ENCODE measurements at places on chromosomes 5 and 9.
A peak's percentile ranks its signal among the peaks of the same experiment; 100 is the strongest.

GRCh38 chr5:10741661-10742060 is 19.4 kb downstream of the DAP start:
- no peak for DNase-seq

- DNase-seq, result no peak
These were observed 27.9 kb upstream of the GLRX start for GRCh38 chr5:95850391-95850894.

- DNase-seq, result no peak
These were observed 5.5 kb upstream of the NINJ1 start for GRCh38 chr9:93139365-93140182.

DNA sequence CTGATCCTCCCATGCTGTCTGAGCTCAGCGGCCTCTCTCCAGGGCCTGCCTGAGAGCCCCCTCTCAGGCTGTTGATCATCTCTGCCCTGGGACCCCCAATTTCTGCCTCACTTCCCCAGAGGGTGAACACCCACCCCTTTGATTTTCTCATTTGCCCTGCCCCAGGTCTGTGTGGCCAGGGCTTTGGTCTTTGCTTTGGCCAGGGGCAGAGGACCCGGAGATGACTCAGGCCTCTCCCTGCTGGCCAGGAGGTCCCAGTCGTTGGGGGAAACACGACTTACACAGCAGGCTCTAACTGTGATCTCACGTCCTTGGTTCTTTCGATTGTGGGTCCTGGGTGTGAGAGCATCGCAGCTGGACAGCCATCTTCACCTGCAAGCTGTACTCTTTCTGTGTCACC is 1.1 kb upstream of the ADAMTS2 start:
- DNase-seq, result no peak

- no peak for DNase-seq
These were observed 800.6 kb upstream of the CDH6 start for GRCh38 chr5:30392897-30393296.

DNA sequence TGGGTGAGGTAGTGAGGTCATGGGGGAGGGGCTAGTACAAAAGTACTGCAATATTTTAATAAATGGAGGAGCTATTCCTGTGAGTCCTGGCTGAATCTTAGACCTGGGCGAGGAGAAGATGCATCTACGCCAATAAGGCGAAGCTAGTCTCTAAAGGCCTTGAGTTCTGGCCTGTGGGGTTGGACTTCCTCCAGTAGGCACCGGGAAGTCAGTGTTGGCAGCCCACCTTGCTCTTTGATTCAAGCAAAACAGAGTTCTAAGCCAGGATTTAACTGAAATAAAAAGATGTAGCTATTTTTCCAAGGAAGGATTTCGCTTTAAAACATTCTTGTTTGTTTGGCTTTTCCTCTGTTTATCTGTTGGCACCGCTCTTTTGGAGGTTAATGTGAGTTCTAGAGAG is 244.6 kb downstream of the KIF4B start:
- DNase-seq, result no peak

GRCh38 chr5:1467341-1468246 is 22.4 kb upstream of the SLC6A3 start:
- DNase-seq, result no peak

- DNase-seq, result no peak
These were observed 13.4 kb upstream of the CCDC112 start for GRCh38 chr5:115309751-115310370.

DNA sequence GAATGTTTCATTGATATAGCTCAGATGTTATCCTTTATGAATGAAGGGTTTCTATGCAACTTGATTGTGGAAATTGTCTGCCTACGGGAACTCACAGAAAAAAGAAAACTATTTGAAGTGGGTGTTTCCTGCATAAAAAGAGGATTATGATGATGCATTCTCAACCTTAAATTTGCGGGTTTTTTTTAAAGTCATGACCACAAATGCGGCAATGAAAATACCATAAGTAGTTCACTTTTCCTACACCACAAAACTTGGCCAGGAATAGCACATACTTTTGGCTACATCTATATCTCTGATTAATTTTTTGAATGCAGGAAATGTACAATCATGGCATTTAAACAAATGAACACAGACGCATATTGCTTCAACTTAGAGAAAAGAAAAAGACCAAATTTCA is 754.7 kb downstream of the DTWD2 start:
- no peak for DNase-seq

GRCh38 chr9:100441911-100442361 is 15.0 kb downstream of the MSANTD3 start:
- no peak for DNase-seq

GRCh38 chr5:51387884-51388275 is 4.6 kb downstream of the ISL1 start:
- DNase-seq, result peak; percentile 62

GRCh38 chr9:84331119-84331809 is 9.3 kb downstream of the SLC28A3 start:
- no peak for DNase-seq

- no peak for DNase-seq
These were observed 197.0 kb downstream of the SEC61B start for GRCh38 chr9:99419070-99419469.

DNA sequence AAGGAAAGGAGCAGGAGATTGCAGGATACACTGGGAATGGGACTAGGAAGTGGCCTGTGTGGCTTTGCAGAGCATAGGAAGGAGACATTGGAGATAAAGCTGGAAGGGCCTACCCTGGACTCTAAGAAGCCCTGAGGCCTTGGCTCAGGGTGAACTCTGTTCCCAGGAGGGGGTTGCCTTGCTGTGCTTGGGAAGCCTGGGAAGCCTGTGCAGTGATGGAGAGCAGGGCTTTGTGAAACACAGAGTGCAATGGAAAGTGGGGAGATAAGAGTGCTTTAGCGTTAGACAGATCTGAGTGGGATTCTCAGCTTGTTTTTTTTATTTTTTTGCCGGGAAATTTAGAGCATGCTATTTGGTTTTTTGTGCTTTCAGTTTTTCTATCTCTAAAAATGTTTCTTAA is 437.8 kb downstream of the KDM4C start:
- no peak for DNase-seq

- DNase-seq, result no peak
These were observed 103.2 kb upstream of the IL7R start for GRCh38 chr5:35753500-35753899.

DNA sequence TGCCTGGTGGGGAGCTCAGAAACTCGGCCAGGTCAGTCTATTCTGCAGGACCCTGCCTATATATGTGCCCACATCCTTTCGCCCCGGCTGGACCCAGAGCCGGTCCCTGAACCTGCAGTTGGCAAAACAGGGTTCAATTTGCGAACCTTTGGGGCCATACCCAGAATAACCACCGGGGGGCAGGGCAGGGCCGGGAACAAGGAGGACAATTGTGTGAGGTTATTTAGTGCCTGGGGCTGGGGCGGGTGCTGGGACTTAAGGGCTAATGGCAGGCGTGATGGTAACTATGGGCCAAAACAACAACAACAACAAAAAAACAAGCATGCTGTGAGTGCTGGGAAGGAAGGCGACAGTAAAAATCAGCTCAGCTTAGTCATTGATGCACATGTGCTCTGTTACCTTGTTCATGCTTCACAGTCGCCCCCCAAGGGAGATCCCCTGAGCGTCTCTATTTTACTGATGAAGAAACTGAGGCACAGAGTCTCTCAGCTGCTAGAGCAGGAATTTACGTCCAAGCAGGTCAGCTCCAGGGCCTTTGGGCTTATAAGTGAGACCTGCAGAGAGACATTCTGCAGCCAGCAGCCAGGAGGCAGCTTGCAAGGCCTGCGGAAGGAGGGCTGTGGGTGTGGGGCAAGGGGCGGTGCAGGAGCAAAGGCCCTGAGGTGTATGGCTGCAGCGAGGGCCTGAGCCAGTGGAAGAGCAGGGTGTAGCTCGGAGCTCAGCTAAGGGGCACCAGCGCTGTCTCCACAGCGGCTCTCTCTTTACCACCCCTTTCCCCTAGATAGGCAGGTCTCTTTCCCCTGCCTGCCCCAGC is 106.0 kb downstream of the PHF2 start:
- peak; percentile 21 for DNase-seq

DNA sequence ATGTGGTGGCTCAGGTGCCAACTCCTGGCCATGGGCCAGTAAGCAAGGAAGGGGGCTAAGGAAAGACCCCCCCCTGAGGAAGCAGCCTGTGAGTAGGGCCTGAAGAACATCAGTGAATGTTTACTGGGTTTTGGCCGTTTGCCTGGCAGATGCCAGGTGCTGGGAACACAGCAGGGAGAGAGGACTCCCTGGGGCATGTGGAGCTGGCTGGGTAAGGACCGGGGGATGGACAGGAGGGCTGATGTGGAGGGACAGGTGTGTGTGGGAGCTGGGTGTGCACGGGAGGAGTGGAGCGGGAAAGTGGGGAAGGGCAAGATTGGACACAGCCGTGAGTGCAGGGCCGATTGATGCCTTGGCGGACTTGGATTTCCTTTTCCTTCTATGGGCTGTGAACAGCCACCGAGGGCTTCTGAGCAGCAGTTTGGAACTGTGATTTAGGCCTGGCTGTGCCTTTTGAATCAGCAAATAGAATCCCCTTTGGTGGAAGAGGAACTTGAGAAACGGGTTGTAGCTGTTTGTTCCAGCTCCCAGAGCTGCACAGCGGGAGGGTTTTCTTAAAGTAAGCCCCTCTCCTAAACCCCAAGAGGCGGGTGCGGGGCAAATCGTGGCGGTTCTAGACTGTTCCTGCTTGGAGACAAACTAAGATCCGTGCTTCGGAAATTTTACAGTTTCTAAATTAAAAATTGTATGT is 3.1 kb downstream of the HMCN2 start:
- peak; percentile 95 for DNase-seq

DNA sequence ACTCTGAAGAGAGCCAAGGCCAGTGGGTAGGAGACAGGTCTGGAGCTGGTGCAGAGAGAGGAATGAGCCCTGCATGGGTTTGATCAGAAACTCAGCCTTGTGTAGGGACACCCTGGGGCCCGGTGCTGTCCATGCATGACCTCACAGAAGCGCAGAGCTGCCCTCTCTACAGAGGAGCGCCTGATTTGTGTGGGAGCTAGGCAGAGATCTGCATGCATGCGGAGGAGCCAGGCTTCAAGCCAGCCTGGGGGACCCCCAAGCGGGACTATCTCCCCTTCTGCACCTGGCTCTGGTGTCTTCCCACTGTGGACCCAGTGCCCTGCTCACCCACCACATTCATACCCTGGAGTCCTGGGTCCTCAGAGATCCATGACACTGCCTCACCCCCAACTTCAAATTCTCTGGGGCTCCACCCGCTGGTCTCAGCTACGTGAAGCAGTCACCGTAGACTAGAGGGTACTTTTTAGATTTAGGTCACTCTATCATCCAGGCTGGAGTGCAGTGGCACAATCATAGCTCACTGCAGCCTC is 2.6 kb upstream of the LCN2 start:
- DNase-seq, result no peak

- DNase-seq, result no peak
These were observed 33.1 kb downstream of the TNPO1 start for GRCh38 chr5:72849546-72849945.

DNA sequence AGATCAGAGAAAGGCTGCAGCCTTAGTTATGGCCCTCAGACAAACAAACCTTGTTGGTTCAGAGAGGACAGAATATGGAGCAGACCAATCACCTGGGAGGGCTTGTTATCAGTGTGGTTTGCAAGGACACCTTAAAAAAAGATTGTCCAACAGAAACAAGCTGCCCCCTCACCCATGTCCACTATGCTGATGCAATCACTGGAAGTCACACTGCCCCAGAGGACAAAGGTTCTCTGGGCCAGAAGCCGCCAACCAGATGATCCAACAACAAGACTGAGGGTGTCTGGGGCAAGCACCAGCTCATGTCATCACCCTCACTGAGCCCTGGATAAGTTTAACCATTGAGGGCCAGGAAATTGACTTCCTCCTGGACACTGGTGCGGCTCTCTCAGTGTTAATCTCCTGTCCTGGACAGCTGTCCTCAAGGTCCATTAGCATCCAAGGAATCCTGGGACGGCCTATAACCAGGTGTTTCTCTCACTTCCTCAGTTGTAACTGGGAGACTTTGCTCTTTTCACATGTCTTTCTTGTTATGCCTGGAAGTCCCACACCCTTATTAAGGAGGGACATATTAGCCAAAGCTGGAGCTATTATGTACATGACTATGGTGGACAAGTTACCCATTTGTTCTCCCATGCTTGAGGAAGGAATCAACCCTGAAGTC is 36.9 kb upstream of the TBCA start:
- no peak for DNase-seq

DNA sequence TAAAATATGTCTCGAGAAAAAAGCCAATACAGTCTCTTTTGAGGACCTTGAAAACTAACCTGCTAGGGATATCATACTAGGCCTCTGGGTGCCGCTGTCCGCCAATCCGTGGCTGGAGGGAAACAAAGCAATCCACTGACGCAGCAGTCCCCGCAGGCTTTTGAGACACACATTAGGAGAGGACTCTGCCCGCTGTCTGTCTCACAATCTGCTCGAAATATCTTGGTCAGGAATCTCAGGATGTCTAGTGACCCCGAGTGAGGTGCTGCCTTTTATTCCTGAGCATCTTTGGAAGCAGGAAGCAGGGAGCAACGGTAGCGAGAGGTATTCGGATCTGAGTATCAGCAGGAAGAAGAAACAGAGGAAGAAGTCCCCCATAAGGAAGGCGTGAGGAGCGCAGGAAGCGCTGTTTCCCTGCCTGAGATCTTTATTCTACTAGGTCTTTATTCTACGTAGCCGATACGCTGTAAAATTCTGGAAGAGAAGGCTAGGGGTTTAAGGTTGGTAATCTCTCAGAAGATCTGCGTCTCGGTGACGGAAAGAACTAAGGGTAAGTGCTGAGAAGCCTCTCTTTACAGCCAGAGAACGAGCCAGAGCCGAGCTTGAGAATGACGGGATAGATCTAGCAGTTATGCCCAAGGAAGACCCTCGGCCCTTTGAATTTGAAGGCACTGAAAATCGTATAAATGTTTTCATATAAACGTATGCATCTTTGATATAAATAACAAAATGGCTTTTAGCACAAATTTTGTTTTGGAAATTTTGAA is 4.0 kb upstream of the PCDHGA1 start:
- DNase-seq, result no peak

DNA sequence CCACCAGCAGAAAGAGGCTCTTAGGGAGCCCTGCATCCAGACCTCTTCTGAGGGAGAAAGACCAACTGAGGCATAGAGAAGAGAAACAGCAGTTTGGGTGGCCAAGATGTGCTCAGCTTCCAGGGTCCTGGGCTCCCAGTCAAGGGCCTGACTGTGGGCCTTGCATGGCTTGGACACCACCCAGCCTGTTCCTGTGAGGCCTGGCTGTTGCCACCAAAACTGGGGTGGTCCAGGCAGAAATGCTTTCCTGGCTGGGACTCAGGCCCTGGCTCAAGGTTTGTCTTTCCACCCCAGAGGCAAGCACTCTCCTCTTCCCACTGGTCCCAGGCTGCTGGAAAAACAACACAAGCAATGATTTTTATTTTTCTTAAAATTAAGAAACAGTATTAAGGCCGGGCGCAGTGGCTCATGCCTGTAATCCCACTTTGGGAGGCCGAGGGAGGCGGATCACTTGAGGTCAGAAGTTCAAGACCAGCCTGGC is 13.3 kb downstream of the MYOZ3 start:
- DNase-seq, result no peak

DNA sequence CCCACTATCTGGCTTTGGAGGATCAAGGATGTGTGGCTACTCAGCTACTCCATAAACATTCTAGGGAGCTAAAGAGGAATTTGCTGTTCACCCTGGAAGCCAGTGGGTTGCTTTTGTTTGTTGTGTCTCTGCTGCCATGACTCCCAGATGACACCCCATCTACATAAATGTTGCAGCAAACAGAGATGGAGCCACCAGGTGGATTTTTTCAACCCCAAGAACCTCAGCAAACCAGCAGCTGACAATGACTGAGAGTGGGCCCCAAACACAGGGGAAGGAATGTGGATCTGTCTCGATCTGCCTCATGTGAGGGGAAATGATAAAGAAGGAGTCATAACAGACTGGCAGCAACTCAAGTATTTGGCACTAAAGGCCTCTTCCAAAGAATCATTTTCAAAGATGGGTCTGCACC is 132.7 kb upstream of the TNC start:
- no peak for DNase-seq

- no peak for DNase-seq
These were observed 564.0 kb upstream of the RGMB start for GRCh38 chr5:98209418-98209817.

Data from NCI-H1105 (cell line).